ENCODE measurements at places on chromosomes 2 and 18. TPM values are rescaled to one million over a fixed set of nuclear protein-coding genes. Genes with fewer than 3 reads are reported as not detected.

- DNase-seq, result no peak
Measured at GRCh38 chr2:168365094-168365621, 90.9 kb upstream of the CERS6 start.

GRCh38 chr2:50729306-50730049 is 302.5 kb downstream of the NRXN1 start:
- no peak for DNase-seq

DNA sequence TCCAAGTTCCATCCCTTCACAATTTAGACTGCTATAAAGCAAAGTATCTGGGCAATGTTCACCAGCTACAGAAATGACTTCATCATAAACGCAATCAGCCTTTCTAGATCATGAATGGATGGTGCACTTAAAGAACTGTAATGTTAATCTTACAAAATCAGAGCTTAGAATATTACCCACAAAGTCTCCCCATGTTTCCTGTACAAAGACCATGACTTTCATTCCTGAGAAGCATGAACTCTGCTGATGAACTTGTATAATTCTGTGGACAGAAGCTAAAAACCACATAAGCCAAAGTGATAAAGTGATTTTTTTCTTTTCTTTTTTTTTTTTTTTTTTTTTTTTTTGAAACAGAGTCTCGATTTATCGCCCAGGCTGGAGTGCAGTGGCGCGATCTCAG is 53.3 kb downstream of the C1D start:
- DNase-seq, result no peak

GRCh38 chr2:16430846-16431245 is 234.8 kb downstream of the CYRIA start:
- no peak for DNase-seq

DNA sequence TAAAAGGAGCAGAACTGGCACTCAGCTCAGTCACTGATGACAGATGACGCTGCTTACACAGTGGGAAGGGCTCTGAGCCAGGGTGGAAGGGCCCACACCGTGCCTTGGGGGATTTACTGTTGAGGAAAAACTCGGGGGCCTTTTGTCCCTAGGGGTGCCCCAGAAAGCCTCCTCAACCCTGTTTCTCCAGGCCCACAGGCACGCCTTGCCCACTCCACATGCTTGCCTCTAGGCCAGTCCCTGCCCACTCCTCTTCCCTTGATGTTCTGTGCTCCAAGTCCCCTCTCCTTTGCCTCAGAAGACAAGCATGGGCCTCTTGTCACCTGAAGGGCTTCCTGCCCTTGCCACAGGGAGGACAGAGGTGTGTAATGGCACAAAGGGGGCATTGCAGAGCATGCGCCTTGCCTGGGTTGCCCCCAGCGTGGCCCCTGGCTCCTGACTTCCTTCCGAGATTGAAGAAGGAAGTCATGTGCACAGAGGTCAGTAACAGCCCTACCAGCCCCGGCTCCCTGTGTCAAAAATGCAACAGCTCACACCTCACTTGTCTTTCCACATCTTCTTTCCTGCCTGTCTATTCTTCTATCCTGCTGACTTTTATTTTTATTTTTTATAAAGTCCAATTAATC is 65.1 kb downstream of the LIPG start:
- no peak for DNase-seq

DNA sequence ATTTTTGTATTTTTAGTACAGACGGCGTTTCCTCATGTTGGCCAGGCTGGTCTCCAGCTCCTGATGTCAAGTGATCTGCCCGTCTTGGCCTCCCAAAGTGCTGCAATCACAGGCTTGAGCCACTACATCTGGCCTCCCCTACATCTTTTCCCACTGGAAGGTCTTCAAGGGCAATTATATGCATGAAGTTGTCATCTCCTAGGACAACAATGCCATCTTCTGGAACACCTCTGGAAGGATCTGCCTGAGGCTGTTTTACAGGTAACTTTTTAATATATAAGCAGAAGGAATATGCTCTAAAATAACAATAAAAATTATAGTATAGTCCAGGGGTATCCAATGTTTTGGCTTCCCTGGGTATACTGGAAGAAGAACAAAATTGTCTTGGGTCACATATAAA is 321.4 kb downstream of the AFF3 start:
- no peak for DNase-seq

DNA sequence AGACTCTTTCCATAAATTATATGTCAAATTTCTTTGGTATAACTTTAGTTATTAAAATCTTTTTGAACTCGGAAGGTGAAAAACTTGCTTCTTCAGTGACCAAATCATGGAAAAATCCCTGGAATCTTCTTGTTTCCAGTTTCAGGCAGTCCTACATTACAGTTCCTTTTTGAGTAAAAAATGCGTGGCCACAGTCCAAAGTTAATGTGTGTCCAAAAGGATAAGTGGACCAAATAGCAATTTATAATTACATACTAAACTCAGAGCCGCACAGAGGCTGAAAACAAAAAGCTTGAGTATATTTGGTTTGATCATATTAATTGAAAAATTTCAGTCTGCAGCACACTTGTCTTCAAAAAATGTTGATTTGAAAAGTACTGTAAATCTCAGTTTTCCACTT is 28.4 kb upstream of the DYNC2LI1 start:
- no peak for DNase-seq

Gene PRSS56
- total RNA-seq, result not detected

Gene SRD5A2
- total RNA-seq, result 0.05 TPM

Gene TEX51
- total RNA-seq, result not detected

Gene SLC66A2
- 19.1 TPM for total RNA-seq
